Activated T-cell treated with anti-CD3 and anti-CD28 coated beads, Interleukin-2, amount 50 U/mL, for 4 hours (primary cell): ENCODE measurements at places on chromosomes 5 and 9. TPM values are rescaled to one million over a fixed set of nuclear protein-coding genes. Genes with fewer than 3 reads are reported as not detected.
A peak's percentile ranks its signal among the peaks of the same experiment; 100 is the strongest.

Gene UGCG
- 43.3 TPM for total RNA-seq

Gene IL17B
- not detected for total RNA-seq

Gene SNCB
- not detected for total RNA-seq

Gene ETF1
- 270 TPM for total RNA-seq

Gene CDH9
- not detected for total RNA-seq

Gene SNCAIP
- total RNA-seq = not detected

Gene RGS7BP
- total RNA-seq = not detected

Gene C5orf58
- total RNA-seq = not detected

Gene PCDHB4
- not detected for total RNA-seq

Gene GABRB2
- total RNA-seq = not detected

Gene PCDHB16
- total RNA-seq = not detected

Gene SLC25A2
- not detected for total RNA-seq

- no peak for DNase-seq
Observed at GRCh38 chr5:59919484-59919883, 26.0 kb upstream of the PDE4D start.

- DNase-seq = no peak
Observed at GRCh38 chr5:138461343-138462125, 3.7 kb upstream of the EGR1 start.

DNA sequence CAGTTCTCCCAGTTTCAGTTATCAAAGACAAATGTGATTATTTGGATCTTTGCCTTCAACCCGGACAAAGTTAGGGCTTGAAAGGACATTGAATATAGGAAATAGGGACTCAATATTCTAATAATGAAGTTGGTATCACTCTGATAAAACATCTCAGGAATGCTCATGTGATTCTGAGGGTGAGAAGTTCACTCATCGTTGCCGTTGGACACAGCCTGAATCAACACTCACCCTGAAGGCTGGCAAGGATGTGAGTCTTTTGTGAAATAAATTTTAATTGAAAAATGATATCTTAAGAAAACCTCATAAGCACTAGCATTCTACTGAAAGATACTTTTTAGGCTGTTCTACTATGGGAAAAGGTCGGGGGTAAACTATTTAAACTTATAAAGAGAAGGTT is 44.8 kb upstream of the C9orf72 start:
- no peak for DNase-seq

DNA sequence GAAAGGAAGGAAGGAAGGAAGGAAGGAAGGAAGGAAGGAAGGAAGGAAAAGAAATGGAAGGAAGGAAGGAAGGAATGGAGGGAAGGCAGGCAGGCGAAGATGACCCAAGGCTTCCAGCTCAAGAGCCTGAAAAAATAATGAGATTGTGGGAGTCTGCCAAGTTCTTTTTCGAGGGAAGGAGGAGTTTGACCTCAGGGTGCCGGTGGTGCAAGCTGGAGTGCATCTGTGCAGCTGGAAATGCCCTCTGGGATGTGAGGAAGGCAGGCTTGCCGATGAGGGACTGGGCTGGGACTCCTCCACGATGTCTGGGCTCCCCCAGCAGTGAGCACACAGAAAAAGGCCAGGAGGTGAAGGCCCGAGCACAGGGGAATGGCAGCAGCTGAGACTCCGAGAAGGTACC is 154.9 kb upstream of the DAPK1 start:
- DNase-seq = no peak

- no peak for DNase-seq
Observed at GRCh38 chr9:8734760-8735159, 935.2 kb upstream of the DMAC1 start.

DNA sequence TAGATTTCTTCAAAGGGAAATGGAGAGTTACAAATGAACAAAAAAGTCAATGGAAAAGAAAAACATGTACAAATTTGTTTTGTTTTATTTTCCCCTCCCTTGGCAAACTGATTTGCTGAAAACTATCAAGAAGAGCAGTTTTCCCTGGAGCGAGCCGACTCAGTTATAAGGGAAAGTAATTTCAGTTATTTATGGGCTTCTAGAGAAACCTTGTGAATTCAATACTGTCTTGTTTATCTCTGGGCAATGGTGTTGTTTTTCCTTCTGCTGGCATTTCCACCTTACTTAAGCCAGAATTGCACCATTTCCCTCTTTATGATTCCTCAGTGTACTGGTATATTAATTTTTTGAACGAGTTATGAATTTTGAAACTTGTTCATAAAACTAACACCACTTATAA is 1163.6 kb downstream of the CDH12 start:
- no peak for DNase-seq

DNA sequence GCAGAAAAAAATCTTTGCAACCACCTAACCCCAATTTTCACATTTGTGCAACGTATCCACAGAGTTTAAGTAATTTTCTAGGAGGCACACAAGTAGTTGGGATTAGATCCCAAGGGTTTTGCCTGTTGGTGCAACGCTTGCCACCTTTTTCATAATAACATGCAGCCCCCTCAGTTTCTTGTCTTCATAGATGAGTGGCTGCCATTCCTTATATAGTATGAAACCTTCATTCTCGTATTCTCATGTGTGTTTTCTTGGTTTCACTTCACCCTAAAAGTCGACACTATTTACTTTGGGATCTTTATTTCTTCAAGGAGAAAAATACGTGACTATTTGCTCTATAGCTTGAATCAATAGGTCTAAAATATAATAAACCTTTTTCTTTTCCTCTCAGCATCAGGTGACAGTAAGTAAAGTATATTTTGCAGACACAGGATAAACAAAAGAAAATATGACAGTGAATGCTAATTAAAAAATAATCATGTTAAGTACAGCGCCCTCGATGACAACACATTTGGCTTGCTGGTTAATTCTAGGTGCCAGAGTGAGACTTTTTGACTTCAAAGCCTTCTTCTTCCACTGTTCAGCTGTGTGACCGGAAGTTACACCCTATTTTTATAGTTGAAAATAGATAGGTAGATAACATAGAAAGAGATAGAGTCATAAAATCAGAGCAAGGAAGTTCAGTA is 342.8 kb upstream of the CCNG1 start:
- no peak for DNase-seq

- DNase-seq = no peak
Observed at GRCh38 chr5:150295172-150295634, 5.6 kb upstream of the CAMK2A start.

GRCh38 chr9:117425566-117425965 is 10.7 kb upstream of the ASTN2 start:
- DNase-seq = no peak

GRCh38 chr5:31614151-31615020 is 24.5 kb upstream of the PDZD2 start:
- no peak for DNase-seq

DNA sequence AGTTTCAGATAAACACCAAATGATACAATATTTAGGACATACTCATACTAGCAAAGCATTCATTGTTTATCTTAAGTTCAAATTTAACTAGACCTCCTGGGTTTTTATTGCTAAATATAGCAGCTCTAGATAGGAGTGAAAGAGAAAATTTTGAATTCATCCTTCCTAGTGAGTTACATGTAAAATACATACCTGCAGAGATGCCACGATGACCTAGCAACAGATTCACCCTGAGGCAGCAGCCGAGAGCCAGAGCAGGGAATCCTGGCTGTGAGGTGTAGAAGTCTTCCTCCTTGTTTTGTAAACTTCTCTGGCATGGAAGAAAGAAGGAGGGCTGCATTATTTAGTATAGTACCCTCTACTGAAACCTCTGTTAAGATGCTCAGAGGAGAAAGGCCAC is 25.9 kb upstream of the GABRP start:
- DNase-seq = no peak

DNA sequence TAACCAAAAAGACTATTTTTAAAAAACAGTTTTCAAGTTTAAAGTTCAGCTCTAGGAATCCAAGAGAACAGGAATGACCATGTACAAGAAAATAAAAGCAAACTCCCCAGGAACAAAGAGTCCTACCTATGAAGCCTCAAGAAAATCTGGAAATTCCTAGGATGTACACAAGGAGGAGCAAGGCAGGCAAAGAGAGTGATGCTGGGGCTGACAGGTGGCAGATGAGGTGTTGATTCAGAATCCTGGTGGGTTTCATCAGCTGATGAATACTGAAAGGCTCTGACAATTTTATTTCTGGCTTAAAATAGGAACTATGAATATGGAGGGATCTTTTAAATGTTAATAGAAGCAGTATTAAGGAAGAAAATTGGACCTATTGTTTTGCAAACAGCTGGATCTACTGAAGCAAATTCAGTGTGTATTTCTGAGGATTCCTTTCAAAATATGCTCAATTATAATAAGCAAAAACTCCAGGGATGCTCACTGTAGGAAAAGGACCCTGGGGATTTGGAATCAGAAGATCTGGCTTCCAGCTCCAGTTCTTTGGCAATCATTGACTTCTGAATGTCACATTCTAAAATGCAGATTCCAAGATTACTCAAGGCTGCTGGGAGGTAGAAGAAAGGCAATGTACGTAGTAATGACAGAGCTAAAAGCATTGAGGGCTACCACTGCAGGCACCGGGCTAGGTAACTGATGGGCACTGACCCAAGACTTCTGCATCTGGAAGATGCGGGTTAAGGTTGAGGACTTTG is 28.0 kb upstream of the SH3RF2 start:
- DNase-seq = no peak

GRCh38 chr9:128160603-128160987 is 530 bp downstream of the BBLN start:
- peak; percentile 64 for DNase-seq

DNA sequence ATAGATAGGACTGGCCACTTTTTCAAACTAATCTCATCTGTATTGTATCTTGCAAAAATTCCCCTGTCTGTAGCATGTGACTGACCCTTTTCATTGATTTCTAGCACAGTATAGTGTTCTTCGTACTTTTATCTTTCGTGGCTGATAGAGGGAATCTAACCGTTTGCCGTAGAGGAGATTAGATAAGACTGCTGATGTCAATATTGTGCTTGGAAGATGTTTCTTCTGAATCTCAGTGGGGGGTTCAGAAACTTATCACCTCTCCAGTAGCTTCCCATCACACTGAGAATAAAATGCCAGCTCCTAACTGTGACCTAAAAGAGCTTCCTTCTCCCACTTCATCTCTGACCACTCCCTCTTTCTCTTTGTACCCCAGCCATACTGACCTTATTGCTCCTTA is 25.4 kb upstream of the ALDOB start:
- DNase-seq = no peak

DNA sequence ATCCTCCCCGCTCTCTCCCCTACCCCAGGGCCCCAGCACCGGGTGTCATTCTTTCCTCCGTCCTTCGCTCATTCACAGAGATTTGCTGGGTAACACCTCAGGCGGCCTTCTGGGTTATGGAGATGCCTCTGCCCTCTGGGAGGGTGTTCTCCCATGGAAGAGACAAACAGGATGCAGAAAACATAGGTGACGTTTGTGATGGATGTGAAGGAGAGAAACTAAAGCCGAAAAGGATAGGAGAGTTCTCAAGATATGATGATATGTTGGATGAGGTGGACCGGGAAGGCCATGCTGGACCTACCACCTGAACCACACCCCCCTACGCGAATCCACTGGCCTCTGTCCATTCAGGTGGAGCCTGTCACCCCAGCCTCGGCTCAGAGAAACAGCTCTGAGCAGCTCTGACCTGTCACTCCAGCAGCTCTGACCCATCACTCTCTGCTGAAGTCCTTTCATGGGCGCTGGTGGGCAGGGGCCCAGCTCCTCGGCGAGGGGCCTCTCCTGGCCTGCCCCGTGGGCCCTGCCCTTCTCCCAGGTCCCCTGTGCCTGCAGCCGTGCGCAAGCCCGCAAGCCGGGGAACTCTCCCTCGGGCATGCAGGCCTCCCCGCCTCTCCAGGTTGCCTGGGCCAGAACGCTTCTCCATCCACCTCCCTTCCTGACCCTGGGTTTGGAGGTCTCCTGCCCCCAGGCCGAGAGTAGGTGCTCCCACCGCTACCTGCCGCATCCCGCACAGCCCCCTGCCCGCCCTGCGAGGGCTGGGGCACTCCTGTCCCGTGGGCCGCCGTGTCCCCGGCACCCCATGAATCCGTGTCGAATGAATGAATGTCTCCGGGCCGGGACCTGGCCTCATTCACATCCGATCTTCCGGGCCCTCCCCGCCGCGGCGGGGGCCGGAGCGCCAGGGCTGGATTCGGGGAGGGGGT is 717 bp upstream of the NCS1 start:
- no peak for DNase-seq

GRCh38 chr9:136900988-136901515 is 14.7 kb downstream of the TRAF2 start:
- no peak for DNase-seq

GRCh38 chr9:89284076-89284475 is 26.9 kb upstream of the CKS2 start:
- no peak for DNase-seq

- no peak for DNase-seq
Observed at GRCh38 chr9:91273853-91274552, 87.7 kb downstream of the AUH start.

- no peak for DNase-seq
Observed at GRCh38 chr5:94396687-94397086, 221.7 kb downstream of the KIAA0825 start.

GRCh38 chr5:51380603-51381207 is 2.5 kb upstream of the ISL1 start:
- no peak for DNase-seq

DNA sequence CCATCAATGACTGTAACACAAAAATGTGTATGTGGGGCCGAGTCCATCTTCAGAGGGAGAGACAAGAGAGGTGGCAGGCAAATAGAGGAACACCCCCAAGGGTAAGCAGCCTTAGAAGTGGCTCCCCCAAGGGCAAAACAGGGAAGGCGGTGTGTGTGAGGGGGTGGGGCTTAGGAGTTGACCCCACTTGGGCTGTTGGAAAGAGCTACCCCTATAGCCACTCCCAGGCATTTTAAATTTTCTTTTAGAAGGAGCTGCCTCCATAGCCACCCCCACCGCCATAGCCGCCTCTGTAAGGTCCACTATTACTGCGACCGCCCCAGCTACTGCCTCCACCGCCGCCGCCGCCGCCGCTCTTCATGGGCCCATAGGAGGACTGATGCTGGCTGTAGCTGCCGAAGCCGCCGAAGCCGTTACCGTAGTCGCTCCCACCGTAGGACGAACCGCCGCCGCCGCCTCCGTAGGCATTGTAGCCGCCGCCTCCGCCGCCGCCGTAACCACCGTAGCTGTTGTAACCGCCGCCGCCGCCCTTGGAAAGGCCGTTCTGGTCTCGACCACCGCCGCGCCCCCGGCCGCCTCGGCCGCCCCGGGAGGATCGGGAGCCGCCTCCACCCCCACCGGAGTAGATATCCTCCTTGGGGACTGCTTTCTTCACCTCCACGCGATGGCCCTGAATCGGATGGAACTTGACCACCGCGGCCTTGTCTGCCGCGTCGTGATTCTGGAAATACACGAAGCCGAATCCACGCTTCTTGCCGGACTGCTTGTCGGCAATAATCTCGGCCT is 1.1 kb downstream of the HNRNPA0 start:
- DNase-seq = peak; percentile 29
